HepG2 (cell line): ENCODE measurements at places on chromosomes 13 and 19. TPM values are rescaled to one million over a fixed set of nuclear protein-coding genes. Genes with fewer than 3 reads are reported as not detected.

ZBTB32 gene
- not detected in 2 replicates for total RNA-seq

NECTIN2 gene
- 32.7 and 75.4 TPM in 2 replicates for total RNA-seq

ONECUT3 gene
- not detected in 2 replicates for total RNA-seq

SLC10A2 gene
- not detected in 2 replicates for total RNA-seq

PLIN4 gene
- 0.80 and 1.3 TPM in 2 replicates for total RNA-seq

CLEC11A gene
- not detected in 2 replicates for total RNA-seq

HCST gene
- 0.24 TPM in 1 of 2 replicates, not detected in the other for total RNA-seq

IL12RB1 gene
- total RNA-seq: 0.04 TPM in 1 of 2 replicates, not detected in the other
